ENCODE measurements at places on chromosomes 1 and 21.

DNA sequence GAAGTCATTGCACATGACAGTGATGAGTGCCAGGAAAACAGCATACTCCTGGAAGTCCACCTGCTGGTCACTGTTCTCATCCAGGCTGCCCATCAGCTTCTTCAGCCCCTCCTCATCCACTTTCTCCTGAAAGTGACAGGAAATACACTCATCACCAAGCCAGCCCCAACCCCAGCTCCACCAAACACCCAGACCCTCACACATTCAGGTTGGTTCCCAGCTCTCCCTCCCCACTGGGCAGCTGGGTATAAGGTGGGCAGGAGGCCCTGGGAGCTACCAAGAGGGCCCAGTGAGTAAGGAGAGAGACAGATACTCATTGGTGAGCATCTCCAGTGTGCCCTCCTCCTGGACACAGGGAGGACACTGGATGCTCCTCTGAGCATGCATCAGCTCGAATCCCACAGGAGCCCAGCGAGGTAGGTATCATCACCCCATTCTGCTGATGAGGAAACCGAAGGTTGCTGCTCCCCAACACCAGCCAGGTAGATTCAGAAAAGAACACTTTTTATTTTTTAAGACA lies 4.1 kb downstream of the S100A2 start:
- no peak for DNase-seq

DNA sequence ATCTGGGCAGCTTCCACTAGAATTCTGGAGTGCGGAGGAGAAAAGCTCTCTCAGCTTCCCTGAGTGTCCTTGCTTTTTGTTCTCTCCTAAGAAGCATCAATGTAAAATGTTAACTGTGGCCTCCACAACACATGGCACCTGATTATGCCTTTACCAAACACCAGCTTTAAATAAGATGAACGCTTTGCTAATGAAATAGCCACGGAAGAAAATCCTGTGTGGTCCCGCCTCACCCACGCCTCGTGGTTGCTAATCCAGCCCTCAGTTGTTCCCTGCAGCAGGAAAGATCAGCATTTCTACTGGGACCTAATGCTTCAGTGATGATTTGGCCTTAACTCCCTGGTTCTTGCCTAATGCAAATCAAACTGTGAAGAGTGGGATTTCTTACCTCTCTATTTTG lies 1.8 kb upstream of the ERG start:
- no peak for DNase-seq

- DNase-seq = no peak
Measured at GRCh38 chr1:6601049-6601922, 1.4 kb downstream of the KLHL21 start.

DNA sequence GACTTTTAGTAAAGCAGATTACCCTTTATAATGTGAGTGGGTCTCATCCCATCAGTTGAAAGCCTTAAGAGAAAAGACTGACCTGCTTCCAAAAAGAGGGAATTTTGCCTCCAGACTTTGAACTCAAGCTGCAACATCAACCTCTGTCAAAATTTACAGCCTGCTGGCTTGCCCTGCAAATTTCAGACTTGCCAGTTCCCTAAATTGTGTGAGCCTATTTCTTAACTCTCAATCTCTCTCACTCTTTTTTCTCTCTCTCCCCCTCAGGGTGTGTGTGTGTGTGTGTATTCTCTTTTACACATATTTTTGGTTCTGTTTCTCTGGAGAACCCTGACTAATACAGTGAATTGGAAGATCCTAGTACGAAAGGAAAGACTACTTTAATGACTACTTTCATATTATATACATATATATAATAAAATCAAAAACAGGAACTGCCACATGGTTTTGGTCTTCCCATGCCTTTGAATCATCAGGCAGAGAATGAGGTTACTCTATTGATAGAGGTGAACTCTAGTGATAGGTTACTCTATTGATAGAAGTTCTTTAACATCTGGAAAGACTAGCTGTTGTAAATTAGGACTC lies 6.4 kb downstream of the OR2C3 start:
- DNase-seq = no peak

GRCh38 chr1:228378090-228378872 lies 28.4 kb downstream of the TRIM11 start:
- peak; percentile 50 for DNase-seq

Measured in NCI-H748 treated with DMSO at 0.1 percent for 48 hours (cell line).